ENCODE measurements at places on chromosomes 5 and 9.

DNA sequence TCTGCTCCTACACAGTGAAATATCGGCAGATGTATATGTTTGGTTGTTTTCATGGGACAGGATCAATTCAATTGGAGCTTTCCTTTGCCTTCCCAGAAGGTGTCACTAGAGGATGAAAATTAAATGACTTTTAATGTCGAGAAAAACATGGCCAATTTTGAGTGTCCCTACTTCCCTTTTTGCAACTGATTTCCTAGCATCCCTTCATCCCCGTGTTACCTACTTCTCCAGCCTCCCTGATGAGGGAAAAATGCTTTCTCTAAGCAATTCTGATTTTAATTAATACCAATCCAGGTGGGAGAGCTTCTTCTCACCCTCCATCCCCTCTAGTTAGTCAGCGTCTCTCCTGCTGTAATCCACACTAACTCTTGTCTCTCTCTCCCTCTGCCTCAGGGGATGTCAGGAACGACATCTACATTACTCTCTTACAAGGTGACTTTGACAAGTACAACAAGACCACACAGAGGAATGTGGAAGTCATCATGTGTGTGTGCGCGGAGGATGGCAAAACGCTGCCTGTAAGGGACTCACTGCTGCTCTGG, 64.9 kb downstream of the DOCK2 start:
- DNase-seq: peak; percentile 63

DNA sequence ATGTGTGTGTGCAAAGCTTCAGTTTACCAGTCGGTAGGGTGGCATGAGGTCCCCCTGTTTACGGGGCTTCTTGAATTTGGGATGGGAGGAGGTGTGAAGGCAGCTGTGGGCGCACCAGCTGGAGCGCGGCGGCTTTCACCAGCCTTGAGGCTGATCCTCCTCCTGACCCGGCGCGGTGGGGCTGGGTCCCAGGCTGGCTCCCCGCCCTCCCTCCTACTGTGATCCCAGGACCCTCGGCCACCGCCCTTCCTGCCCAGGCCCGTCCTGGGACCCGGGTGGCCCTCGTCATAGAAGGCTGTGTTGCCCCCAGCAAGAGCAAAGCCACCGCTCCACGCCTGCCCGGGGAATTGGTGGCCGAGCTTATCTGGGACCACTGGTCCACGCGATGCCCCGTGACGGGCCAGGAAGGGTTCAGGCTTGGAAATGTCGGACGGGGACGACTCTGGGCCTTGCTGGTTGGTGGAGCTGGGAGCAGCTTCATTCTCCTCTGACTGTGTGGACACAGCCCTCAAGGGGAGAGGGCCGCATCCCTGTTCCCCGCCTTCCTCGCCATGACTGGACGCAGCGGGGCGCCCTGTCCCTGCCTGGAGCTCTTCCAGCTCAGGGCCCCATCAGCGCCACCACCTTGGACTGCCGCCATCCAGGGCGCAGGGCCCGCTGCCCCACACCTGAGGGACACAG, 271.1 kb upstream of the IRX1 start:
- no peak for DNase-seq

GRCh38 chr9:78011049-78011448, 20.6 kb downstream of the GNAQ start:
- no peak for DNase-seq

- peak; percentile 42 for DNase-seq
Measured at GRCh38 chr5:13574574-13574973, 369.9 kb downstream of the DNAH5 start.

DNA sequence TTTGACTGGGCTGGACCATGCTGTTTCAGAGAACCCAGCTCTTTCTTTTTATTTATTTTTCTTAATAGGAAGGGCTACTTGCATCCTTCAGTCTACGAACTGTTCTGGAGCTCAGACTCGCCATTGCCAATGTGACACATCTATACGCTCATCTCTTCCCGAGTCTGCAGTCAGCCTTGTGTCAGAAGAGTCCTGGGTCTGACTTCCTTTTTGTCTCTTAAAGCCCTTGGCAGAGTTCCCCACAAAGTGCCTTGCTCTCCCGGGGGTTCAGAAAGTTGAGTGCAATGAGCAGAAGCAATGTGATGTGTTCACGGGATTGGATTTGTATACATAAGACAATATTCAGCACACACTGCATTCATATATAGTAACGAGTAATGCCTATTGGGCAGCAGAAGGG, 140.4 kb downstream of the ATPSCKMT start:
- DNase-seq: no peak

GRCh38 chr9:79581388-79581787, 9.6 kb downstream of the TLE4 start:
- DNase-seq: no peak

GRCh38 chr5:116023619-116024018, 8.7 kb upstream of the ARL14EPL start:
- DNase-seq: no peak

DNA sequence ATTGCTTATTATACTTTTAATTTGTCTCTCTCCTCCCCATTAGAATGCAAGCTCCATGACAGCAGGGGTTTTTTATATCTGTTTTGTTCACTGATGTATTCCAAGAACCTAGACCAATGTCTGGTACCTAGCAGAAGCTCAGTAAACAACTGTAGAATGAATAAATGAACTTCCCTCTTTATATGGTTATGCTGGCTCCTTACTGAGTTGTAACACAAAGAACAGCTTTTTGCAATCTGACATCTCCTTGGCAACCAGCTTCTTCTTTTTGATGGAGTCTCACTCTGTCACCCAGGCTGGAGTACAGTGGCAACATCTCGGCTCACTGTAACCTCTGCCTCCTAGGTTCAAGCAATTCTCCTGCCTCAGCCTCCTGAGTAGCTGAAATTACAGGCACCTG, 13.6 kb downstream of the TRMO start:
- no peak for DNase-seq

- no peak for DNase-seq
Measured at GRCh38 chr5:68129364-68129763, 86.2 kb upstream of the PIK3R1 start.

- DNase-seq: no peak
Measured at GRCh38 chr9:3827175-3827574, 301.4 kb upstream of the RFX3 start.

DNA sequence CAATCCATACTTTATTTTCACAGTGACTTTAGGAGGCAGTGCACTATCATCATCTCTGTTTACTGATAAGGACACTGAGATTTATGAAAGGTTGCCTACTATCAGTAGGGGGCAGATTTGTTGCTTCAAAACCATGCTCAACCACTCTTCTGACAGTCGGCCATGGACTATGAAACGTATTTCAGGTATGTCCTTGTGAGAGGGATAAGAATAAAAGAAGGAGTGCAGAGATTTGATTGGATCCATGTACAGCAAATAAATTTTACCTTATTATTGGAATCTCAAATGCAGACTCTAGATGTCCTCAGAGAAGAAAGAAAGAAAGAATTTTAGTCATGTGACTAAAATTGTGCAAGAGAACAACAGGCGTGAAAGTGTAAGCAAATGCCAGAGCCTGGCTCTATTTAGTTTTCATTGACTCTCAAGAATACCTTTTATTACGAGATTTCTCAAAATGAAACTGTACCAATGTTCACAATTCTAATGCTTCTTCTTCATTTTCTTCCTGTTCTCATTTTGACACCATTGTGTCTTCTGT, 296.6 kb upstream of the RASA1 start:
- DNase-seq: peak; percentile 38

DNA sequence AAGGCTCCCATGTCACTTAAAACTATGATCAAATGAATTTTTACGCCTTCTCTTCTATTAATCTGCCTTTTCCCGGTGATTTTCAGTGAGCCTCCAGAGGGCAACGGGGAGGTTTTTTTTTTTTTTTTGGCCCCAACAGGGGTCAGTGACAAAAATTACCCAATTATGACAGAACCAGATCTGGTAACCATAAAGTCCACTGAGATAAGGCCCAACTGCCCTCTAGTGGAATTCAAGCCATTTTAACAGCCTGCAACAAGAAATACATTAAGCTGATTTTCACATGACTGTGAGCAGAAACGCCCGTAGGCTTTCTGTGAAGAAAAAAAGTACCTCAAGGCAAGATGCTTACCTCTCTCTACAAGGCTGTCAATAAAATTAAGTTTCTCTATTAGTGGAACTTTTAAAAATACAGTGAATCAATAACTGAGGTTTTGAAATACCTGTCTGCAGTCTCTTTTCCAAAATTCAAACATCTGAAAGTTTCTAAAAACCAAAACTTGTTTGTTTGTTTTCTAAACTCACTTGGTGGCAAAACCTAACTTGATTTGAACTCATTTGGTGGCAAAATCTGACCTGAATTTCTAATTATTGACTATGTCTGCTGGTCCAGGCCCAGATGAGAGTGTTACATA, 49.7 kb upstream of the FST start:
- DNase-seq: peak; percentile 81

DNA sequence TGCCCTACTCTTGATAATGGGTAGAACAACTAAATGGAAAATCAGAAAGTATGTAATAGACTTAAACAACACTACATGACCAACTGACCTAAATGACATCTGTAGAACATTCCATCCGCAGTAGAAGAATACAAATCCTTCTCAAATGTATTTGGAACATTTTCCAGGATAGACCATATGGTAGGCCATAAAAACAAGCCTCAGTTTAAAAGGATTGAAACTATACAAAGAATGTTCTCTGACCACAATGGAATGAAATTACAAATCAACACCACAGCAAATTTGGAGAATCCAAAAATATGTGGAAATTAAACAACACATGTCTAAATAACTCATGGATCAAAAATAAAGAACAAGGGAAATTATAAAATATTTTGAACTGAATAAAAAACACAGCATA, 189.2 kb downstream of the NDUFS4 start:
- DNase-seq: peak; percentile 91

- DNase-seq: no peak
Measured at GRCh38 chr5:113450462-113450861, 15.7 kb upstream of the TSSK1B start.
